ENCODE measurements at places on chromosomes 13 and 19.

DNA sequence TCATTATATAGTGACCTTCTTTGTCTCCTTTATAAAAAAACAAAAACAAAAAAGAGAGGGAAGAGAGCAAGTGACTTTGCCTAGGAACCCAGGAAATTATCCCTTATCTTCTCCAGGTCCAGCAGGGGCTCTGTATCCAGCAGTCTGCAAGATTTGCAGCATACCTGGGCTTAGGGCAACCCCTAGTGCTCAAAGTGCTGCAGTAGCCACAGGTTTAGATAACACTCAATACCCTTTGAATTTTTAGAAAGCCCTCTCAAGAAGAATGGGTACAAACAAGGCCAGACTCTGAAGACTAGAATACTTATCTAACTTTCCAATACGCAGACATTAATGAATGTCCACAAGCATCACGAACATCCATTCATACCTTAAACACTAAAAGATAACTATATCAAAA, 43.2 kb downstream of the CCNA1 start:
- no peak for DNase-seq

GRCh38 chr19:14118165-14119051, 846 bp upstream of the PRKACA start:
- DNase-seq, result peak; percentile 63

GRCh38 chr13:74346960-74347359, 212.8 kb upstream of the KLF12 start:
- no peak for DNase-seq

DNA sequence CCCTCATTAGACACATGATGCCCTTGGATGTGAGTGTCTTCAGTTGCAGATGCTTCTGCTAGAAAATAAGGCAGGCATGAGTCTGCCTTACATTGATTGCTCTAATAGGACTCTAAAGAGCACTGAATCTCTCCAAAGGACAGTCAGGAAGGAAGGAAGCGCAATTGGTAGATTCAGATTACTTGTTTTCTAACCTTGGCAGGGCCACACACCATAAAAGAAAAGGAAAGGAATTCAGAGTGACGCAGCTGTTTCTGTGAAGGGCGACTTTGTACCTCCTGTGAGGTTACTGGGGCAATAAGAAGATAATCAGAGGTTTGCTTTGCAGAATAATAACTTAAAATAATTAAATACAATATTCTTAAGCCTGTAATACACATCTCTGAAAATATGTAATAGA, 48.0 kb downstream of the FRY start:
- DNase-seq, result no peak

GRCh38 chr13:101272886-101273285, 143.4 kb downstream of the NALCN start:
- DNase-seq, result no peak

GRCh38 chr19:14440049-14440448, 6.9 kb downstream of the PKN1 start:
- DNase-seq, result no peak

DNA sequence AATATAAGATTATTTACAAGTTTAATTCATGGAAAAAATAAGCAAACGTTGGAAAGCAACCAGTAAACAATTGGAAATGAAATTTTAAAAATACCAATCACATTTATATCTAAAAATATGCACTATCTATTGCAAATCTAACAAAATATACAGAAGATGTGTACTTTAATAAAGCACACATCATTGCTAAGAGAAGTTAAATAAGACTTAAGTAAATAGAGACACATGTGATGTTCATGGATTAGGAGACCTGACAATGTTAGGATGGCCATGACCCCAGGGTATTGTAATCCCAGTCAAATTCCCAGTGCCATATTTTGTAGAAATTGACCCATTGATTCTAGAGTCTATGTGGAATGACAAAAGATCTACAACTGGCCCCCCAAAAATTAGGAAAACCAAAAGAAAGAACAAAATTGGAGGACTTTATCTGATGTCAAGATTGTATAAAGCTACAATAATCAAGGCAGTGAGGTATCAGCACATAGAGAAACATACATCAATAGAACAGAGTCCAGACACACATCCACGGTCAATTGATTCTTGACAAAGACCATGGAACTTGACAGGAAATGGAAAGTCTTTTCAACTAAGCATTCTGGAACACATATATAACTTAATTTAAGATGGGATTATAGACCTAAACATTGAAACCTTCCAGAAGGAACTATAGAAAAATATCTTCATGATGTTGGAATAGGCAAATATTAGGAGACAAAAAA, 90.8 kb upstream of the USP29 start:
- DNase-seq, result no peak

GRCh38 chr13:110034031-110034549, 247.7 kb upstream of the IRS2 start:
- no peak for DNase-seq

- DNase-seq, result no peak
Observed at GRCh38 chr13:72953391-72953965, 105.3 kb upstream of the KLF5 start.

DNA sequence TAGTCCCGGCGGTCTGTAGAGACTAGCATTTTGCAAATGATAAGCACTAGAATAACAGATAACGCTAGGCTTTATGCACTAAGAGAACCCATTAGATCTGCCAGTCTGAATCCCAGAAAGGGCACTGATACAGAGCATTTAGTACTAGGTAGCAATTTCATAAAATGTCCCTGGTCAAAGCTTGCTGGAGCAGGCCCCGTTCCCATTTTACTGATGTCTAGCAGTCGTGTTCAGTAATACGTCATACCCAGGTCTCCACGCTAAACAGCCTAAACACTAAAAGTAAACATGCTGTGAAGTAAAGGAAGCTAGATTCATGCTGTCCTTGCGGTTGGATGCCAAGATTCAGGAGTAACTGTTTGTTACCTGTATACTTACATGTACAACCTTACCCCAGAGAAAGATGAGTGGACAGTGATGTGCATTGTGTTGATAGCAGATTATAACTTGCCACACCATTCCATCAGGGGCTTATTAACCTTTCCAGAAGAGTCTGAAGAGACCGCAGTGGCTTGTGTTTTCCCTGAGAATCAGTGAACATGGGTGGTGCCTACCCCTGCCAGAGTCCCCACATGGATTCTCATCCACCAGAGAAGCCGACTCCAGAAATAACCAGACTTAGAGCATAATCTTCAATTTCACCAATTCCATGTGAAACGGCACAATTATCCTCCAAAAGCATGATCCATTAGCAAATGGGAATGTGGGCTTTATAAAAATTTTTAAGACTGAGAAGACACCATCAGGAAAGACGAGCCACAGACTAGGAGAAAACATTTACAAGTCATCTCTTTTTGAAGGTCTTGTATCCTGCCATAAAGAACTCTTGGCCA, 3.4 kb upstream of the RPS11 start:
- DNase-seq, result no peak

DNA sequence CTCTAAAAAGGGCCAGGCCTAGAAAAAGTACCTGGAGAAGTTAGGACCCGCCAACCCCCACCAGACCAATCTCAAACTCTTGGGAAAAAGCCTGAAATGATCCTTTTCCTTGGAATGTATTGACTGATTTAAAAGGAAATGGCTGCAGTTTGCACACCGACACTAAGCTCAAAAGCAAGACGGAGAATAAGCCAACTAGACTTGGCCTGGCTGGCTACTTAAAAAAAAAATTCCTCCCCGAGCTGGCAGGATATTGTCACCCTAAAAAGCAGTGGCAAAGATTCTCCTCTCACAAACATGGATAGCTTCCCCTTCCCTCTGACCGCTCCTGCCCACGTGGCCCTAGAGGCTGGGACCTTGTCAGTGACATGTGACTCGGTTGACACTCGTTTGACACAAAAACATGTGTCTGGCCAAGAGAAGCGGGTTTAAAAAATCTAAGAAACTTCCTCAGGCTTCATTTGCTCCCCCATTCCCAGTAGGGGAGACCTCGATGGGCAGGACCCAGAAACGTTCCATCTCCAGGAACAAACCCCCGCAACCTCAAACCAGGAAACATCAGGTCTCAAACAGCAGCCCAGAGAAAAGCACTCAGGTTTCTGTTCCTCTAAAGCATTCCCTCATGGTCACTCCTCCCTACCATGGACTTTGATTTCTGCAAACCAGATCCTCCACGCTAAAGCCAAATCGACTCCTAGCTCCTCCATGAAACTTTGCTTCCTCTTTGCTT, 1.3 kb downstream of the RFX1 start:
- no peak for DNase-seq

DNA sequence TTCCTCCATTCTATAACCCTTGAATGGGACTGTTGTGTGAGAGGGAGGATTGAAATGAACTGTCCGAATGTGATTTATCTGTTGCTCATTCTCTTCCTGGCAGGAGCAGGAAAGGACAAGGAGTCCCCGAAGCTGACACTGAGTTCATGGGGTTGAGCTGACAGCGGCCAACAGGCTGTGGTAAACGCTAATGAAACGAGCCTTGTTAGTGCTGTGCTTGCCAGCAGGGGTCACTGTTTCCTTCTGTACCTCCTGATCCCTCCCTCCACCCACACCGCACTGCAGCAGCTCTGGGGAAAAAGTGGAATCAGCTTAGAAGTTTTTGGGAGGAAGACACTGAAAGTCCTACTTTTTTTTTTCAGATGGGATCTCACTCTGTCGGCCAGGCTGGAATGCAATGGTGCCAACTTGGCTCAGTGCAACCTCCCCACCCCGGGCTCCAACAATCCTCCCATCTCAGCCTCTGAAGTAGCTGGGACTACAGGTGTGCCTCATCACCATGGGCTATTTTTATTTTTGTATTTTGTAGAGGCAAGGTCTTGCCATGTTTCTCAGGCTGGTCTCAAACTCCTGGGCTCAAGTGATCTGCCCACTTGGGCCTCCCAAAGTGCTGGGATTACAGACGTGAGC, 6.7 kb upstream of the ZNF761 start:
- peak; percentile 21 for DNase-seq

GRCh38 chr19:7191946-7192691, 102.1 kb downstream of the INSR start:
- DNase-seq, result no peak

GRCh38 chr19:8251025-8251472, 41.9 kb downstream of the CERS4 start:
- no peak for DNase-seq

- DNase-seq, result no peak
Observed at GRCh38 chr13:114064450-114065140, 67.8 kb downstream of the RASA3 start.

DNA sequence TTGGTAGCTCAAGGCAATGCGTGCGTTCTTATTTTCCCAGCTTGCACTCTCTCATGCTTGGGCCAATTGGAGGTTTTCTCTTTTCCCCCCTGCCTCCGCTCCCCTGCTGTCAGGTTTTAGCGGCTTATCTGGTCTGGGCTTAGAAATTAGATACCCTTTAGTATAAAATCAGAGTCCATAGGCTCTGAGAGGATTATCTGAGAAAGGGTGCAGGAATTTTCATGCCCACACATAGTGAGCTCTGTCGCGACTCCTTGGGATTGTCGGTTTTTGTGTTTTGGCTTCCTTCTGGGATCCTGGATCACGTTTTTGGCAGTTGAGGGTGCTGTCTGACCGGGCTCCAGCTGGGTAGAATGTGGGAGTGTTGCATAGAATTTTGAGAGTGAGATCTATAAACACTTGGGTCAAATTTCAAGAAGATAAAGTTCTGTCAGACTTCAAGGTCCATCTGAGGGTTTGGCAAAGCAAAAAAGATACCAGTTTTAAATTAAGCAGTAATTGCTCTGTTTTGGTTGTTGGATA, 12.4 kb downstream of the CHAF1A start:
- DNase-seq, result no peak

DNA sequence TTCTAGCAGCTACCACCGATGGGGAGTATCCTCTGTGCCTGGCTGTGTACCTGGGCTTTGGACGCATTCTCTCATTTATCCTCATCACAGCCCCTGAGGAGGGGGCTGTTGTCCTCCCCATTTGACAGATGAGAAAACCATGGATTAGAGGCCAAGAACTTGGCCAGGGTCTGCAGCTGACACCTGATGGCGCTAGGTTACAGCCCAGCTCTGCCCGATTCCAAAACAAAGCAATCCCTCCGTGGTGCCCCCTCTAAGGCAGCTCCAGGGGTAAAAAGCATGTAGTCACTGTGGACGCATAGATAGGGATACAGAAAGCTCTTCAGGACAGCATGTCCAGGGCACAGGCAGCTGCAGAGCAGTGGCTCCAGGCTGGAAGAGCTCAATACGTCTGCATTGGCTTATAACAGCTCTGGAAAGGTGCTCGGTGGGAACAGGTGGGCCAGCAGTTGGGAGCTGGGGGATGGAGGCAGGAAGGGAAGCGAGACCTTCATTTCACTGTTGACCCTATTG, 35.4 kb upstream of the UQCRFS1 start:
- no peak for DNase-seq

All from skeletal muscle cell (primary cell).